Activated T-cell treated with anti-CD3 and anti-CD28 coated beads, Interleukin-2, amount 50 U/mL, for 72 hours (primary cell): ENCODE measurements at places on chromosomes 1 and 21.

DNA sequence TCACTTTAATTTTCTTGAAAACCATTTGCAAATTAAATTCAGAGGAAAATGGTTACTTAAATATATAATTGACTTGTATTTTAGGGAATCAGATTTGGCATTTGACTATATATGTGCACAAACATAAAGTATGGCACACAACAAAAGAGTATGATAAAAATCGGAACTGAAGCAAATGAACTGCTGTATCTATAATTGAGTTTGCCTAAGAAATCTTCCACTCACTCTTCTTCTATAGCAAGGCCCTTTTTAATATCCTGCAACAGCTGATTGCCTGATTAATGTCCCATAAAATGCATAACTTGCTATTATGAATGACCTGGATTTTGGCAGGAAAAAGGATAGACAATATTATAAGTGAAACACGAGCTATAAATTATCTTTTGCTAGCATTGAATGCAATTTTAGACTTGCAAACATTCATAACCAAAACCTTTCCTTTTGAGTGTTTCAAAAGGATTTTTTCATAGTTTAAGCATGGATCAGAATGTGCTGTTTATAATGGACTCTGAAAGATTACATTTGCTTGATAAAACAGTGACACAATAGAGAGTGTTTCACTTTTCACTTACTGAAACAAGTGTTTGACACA lies 2204.3 kb downstream of the MRPL39 start:
- no peak for DNase-seq

DNA sequence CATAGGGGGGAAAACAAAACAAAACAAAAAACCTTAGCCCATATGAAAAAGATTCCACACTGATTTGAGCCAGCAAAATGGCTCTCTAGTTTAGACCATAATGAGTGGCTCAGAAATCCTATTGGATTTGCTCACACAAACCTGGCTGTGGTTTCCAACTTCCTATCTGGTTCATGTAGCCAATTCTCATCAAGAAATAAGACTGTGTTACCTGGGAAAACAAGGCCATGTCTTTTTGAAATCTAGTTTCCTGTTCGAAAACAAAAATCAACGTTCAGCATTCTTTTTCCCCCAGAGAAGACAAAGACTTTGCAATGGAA lies 69.2 kb downstream of the TBX15 start:
- no peak for DNase-seq

GRCh38 chr1:3746389-3746829 lies 5.8 kb upstream of the CCDC27 start:
- DNase-seq, result no peak

DNA sequence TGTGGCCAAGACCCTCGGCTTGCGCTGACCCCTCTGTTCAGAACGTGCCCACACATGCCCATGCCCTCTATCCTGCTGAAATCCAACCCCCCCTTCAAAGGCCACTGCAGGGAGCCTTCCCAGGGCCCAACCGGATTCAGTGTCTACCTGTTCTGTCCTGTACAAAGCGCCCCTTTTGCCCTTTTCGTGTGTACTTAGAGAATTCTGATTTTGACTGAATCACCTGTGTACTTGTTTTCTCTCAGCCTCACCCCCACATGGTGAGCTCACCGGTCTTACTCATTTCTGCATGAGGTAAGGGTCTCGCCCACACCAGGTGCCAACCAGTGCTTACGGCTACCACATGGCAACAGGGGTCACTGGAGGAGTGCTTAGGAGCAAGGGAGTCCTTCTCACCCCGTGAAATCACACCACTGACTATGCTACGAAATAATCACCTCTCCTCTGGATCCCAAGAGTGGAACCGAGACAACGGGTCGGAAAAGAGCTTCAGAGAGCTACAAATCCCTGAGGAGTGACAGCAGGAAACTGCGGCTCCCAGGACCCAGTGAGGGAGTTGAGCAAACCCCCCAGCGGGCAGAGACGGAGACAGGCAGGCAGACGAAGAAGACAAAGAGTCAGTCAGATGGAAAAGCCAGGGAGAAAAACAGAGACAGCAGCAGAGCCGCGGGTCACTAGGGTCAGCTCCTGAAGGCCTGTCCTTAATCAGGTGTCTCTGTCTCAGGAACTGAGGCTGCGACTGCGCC lies 2.1 kb upstream of the S100A2 start:
- DNase-seq, result peak; percentile 89

- no peak for DNase-seq
Measured at GRCh38 chr1:153627715-153628626, at the start of gene S100A1. Gene S100A1 (plus strand): TSS chr1:153628434. CDS start chr1:153630522, 2,088 bp downstream.

DNA sequence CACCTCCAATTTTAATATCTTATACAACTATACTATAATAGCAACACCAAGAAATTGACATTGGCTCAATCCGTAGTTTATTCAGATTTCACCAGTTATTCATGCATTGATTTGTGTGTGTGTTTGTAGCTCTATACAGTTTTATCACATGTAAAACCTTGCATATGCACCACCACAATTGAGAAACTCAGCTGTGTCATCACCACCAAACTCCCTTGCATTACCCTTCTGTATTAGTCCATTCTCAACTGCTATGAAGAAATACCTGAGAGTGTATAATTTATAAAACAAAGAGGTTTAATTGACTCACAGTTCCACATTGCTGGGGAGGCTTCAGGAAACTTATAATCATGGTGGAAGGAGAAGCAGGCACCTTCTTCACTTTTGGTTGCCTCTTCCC lies 162.1 kb downstream of the PATJ start:
- no peak for DNase-seq

DNA sequence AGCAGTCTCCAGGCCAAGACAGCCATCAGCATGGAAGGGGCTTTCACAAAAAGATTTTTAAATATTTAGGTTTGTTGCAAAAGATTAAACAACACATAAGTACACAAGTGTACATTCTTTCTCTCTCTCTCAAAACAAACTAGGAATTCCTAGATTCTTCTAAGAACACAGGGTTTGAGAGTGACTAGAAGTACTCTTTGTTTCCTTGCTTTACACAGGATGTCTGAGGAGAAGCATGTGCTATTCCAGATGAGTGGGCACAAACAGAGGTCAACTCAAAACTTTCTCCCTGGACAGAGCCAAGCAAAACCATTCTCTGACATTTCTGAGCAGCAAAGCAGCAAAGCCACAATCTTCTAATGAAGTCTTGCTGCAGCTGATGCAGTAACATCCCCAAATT lies 210.6 kb upstream of the HOOK1 start:
- no peak for DNase-seq

- no peak for DNase-seq
Measured at GRCh38 chr1:248402748-248403147, at the start of gene OR2T1. Gene OR2T1 (plus strand): TSS chr1:248403048. CDS start chr1:248406148, 3,100 bp downstream.

GRCh38 chr1:165793951-165794350 lies 25.3 kb upstream of the TMCO1 start:
- no peak for DNase-seq

- peak; percentile 73 for DNase-seq
Measured at GRCh38 chr1:156356875-156357534, 12.0 kb upstream of the RHBG start.

GRCh38 chr1:164803366-164803765 lies 244.4 kb downstream of the PBX1 start:
- DNase-seq, result no peak

DNA sequence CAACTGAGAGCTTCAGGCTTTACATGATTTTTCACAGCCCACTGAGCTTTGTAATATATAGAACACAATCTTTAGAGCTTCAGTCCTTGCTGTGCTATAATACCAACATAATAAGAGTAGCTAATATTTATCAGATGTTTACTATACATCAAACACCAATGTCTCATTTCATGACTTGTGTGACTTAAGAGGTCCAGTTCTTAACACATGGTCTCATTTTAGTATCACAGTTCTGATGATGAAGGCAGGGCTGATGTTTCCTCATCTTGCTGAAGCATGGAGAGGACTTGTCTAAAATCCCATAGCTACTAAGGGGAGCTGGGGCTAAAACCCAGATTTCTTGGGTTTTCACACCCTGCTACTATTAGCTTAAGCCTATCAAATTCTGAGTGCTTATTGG lies 5.5 kb downstream of the MTR start:
- DNase-seq, result no peak

GRCh38 chr1:42929434-42930177 lies 29.1 kb downstream of the SLC2A1 start:
- no peak for DNase-seq

GRCh38 chr1:245459621-245460020 lies 304.8 kb downstream of the KIF26B start:
- no peak for DNase-seq

GRCh38 chr1:192513697-192514096 lies 61.9 kb upstream of the RGS1 start:
- no peak for DNase-seq

DNA sequence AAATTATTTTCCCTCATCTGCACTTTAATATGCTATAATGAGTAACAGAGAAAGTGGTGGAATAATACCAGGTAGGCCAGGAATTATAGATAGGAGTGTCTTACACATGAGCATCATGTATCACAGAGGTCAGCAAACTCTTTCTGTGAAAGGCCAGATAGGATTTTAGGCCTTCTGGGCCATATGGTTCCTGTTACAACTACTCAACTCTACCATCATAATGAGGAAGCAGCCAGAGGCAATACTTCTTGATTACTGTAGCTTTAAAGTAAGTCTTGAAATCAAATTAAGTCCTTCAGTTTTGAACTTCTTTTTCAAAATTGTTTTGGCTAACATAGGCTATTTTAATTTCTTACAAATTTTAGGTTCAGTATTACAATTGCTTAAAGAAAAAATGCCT lies 32.1 kb upstream of the IGSF3 start:
- no peak for DNase-seq

- DNase-seq, result no peak
Measured at GRCh38 chr1:65064981-65065380, 83.0 kb upstream of the AK4 start.

GRCh38 chr1:58722414-58722813 lies 22.6 kb upstream of the MYSM1 start:
- no peak for DNase-seq

DNA sequence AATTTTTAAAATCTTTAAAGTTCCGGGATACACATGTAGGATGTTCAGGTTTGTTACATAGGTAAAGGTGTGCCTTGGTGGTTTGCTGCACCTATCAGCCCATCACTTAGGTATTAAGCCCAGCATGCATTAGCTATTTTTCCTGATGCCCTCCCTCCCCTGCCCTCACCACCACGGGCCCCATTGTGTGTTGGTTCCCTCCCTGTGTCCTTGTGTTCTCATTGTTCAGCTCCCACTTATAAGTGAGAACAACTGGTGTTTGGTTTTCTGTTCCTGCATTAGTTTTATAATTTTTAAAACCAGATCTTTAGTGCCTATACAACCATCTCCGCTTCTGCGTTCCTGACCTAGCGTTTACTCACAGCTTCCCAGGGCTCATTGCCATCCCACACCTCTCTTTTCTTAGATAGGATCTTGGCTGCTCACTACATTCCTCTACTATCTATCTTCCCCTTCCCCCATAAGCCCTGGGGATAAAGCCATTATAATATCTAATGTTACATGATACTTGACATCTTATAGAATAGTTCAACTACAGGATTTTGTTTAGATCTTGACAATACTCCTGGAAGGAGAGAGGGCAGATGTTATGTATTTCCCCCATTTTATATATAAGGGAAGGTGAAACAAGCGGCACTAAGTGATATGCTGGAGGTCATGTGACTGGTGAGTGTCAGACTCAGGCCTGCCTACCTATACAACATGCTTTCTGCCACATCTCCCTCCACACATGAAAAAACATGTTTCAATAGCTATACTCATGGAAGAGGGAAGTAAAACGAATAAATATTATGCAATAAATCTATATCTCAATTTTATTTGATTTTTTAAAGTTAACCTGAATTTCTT lies 52.3 kb upstream of the DNAJC6 start:
- no peak for DNase-seq

DNA sequence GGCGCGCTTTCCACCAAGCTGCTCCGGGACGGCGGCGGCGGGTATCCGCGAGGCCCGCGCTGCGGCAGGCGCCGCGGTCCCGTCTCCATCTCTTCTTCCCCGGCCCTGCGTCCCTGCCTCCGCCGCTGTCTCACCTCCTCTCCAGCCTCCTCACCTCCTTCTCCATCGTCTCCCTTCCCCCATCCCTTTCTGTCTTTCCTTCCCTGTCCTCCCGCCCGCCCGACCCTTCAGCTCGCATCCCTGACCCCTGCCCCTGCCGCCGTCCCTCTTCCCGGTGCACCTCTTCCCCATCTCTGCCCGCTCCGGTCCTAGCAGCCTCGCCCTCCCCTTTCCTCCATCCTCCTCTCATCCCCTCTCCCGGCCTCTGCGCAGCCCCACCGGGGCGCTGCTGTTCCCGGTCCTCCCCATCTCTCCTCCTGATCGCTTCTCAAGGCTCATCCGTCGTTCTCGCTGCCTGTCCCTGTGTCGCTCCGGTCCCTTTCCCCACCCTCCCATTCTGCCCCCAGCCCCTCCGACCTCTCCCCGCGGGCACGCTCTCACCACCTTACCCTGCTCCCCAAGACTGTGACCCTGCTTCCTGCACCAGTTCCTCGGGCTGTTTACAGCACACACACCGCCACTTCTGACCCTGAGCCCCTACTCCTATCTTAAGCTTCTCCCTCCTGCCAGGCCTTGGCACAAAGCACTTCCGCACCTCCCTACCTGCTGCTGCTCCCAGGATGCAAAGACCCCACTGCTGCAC lies 760 bp upstream of the NPHP4 start:
- peak; percentile 25 for DNase-seq

GRCh38 chr1:150429805-150430204 lies 57.4 kb upstream of the TARS2 start:
- no peak for DNase-seq

DNA sequence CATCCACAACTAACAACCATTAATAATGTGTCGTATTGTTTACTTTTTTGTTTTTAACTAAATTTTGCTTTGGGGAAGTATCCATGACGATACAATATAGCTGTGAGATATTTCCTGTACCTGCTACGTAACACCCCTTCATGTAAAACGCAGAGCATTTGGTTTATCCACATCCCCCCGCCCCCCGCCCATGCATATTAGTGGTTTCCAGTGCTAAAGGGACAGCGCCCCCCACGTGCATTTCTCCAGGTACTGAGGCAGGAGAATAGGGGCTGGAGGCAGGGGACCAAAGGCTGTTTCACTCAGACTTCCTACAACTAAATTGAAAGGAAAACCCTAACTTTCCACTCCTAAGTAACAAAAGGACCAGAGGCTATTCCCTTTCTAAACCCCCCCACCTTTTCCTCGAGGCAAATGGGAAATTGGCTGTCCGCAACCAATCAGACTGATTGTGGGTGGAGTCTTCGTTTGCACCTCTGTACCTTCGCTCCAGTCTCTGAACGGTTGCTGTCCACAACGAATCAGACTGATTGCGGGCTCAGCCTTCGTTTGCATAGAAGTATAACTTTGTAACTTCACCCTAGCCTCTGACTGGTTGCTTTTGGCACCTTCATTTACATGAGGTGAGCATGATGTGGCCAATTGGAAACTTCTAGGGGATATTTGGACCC lies 12.2 kb upstream of the RIPK4 start:
- DNase-seq, result no peak

DNA sequence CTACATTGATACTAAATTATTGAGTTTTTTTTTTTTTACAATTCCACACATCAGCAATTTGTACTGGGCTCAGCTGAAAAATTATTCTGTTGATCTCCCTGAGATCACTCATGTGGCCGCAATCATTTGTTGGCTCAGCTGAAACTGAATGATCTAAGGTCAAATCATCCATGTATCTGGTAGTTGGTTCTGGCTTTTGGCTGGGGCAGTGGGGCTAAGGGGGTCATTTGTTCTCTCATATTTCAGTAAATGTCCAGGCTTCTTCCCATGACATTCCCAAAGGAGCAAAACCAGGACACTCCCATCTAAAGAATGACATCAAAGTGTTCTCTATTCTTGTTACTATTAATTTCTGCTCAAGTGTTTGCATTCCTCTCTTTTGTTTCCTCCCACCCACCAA lies 806.7 kb upstream of the ADGRL2 start:
- DNase-seq, result no peak
